Prostate gland (tissue), 2 donors: ENCODE measurements at places on chromosomes 1 and 21. TPM values are rescaled to one million over a fixed set of nuclear protein-coding genes. Genes with fewer than 3 reads are reported as not detected.
A peak's percentile ranks its signal among the peaks of the same experiment; 100 is the strongest.

DNA sequence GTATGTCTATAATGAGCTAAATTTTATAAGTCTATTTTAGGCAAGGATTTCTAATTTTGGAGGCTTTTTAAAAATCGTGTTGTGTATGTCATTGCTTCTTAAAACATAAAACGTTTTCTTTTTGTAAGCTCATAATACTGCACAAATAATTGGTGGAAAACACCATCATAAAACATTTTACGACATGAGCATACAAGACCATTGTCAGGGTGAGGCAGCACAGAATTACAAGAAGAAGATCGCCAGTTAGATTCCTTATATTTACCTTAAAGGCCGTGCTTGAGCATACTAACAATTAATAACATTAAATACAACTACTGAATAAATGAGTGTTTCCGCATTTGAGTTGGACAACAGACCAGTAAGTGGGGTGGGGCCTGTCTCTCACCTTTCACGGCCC is 19.1 kb upstream of the LMX1A start:
- no peaks in the 10 kb centered on the region for H3K27me3 ChIP-seq
- peaks cover 4% of the 10 kb centered on the region for H3K4me1 ChIP-seq
- peak overlapping the region; percentile 35 for H3K4me3 ChIP-seq
- DNase-seq = no peak

DNA sequence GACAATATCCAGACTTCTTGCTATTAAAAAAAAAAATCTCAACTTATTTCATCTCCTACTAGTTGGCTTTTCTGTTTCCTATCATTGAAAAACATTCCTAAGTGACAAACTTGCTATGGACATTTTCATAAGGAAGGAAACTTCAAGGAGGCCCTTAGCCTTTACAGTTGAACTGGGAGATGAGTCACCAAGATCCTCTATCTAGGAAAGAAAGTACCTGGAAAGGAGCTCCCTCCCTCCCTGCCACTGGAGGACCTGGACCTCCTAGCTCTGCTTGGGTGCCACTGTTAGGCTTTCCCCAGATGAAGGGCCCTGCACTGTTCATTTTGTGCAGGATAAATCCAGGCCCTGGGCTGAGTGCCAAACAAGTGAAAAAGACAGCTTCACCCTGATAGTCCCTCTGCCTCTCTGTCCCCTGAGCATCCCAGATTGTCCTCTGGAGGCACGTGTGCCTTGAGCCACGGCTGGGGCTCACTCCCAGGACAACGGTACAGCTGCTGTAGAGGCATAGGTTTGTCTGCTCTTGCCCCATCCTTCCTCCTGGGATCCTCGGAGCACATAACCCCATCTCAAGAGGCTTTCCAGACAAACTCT is 40.2 kb upstream of the SOX13 start:
- no peak for DNase-seq
- no peak overlapping the region for H3K4me3 ChIP-seq
- H3K4me1 ChIP-seq = no peaks in the 10 kb centered on the region
- no peak overlapping the region for H3K27ac ChIP-seq
- H3K27me3 ChIP-seq = no peaks in the 10 kb centered on the region

The SPATC1L gene
- total RNA-seq = 42.0 TPM

DNA sequence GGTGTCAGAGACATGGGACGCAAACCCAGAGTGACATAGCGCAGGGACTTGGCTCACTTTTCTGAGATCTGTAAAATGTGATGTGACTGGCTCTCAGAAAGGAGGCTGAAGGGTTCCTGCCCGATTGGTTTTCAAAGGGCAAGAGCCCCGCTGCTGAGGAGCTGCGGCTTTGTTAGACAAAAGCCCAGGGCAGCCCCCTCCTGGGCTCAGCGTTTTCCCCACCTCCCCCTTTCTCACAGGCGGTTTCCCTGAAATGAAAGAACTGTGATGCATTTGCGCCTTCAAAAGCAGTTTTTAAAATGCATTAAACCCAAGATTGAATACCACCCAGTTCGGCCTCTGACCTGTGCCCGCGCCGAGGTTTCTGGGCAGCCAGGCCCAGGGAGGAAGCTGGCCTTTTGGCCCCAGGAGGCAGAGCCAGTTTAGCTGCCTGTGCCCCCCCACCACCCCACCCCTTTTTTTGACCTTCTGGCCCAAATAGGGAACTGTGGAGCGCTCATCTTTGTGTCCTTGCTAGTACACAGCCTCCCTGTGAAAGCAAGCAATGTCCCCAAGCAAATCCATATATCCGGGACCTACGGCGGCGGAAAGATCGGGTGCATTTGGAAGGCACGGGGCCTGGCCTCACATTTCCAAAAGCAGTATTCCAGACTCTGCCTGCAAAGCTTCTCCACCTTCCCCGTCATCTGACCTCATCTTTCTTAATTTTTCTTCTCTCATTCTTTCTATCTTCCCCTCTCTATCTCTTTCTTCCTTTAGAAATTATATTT is 28.6 kb downstream of the CD247 start:
- H3K4me3 ChIP-seq = no peak overlapping the region
- H3K4me1 ChIP-seq = no peaks in the 10 kb centered on the region
- no peak overlapping the region for H3K27ac ChIP-seq

The CFAP74 gene
- 9.1 TPM for total RNA-seq

GRCh38 chr1:81811757-81812371 is 11.1 kb downstream of the ADGRL2 start:
- H3K36me3 ChIP-seq = no peaks in the 10 kb centered on the region
- no peak for DNase-seq
- no peaks in the 10 kb centered on the region for H3K4me1 ChIP-seq
- no peaks in the 10 kb centered on the region for H3K27me3 ChIP-seq
- no peak overlapping the region for H3K27ac ChIP-seq

The CHRM3 gene
- 3.9 TPM for total RNA-seq

DNA sequence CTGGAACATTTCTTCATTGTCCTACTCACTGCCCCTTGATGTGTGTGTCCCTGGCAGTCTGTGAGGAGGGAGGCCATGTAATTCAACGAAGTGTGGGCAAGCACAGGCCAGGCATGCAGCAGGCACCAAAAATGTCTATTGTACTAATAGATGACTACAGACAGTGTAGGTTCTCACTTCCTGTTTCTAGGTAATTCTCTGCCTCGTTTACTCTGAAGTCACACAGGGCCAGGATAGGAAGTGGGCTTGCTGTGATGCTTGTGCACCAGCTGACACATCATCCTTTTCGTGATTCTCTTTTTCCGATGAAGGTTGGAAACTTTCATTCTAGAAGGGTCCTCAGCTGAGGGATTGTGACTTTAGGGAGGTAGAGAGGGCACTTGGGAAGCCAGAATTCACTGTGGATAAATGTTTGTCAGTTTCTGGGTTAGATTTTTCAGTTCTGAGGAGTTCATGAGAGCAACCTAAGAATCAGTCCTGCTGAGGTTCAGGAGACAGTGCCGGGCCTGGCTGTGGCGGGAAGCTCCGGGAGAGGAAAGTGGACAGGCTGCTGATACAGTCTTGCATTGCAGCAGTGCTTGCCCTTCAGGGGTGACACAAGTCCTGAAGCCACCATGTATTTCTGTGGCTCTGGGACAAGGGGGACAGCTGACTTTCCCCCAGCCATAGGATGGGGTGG is 4.3 kb upstream of the CSF1 start:
- H3K27me3 ChIP-seq = no peaks in the 10 kb centered on the region
- H3K4me1 ChIP-seq = no peaks in the 10 kb centered on the region
- H3K36me3 ChIP-seq = no peaks in the 10 kb centered on the region
- H3K4me3 ChIP-seq = no peak overlapping the region

- no peak overlapping the region for H3K27ac ChIP-seq
- no peaks in the 10 kb centered on the region for H3K27me3 ChIP-seq
- no peak for DNase-seq
- H3K36me3 ChIP-seq = no peaks in the 10 kb centered on the region
- H3K4me3 ChIP-seq = no peak overlapping the region
These were observed 158.8 kb downstream of the URB2 start for GRCh38 chr1:229784834-229785233.

- DNase-seq = no peak
- H3K27ac ChIP-seq = no peak overlapping the region
- H3K36me3 ChIP-seq = no peaks in the 10 kb centered on the region
- H3K4me3 ChIP-seq = no peak overlapping the region
- no peaks in the 10 kb centered on the region for H3K4me1 ChIP-seq
- no peaks in the 10 kb centered on the region for H3K27me3 ChIP-seq
These were observed 1.4 kb upstream of the UBXN10 start for GRCh38 chr1:20184481-20184900.

DNA sequence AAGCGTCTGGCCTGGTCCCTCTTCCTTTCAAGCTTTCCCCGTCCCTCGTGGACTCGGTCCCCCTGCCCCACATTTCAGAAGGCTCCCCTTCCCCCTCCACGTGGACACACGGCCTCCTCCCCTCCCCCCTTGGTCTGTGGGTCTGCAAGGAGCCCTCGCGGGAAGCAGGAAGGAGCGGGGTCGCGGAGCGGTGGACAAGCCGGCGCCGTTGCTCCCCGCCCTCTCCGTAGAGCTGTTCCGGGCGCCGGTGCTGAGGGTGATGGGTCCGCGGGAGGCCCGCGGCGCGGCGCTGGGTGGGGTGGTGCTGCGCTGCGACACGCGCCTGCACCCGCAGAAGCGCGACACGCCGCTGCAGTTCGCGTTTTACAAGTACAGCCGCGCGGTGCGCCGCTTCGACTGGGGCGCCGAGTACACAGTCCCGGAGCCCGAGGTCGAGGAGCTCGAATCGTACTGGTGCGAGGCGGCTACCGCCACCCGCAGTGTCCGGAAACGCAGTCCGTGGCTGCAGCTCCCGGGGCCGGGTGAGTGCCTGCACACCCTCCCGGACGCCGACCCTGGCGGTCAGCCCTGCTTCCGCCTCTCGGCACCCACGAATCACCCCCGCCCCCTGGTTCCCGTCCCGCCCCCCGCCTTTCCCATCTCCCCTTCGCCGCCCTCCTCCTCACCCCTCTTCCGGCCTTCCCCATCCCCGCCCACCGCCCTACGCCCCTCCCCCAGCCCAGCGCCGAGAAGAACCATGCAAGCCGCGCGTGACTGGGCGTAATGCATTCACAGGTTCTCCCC is 5.3 kb downstream of the FCRLB start:
- peak overlapping the region; percentile 62 for H3K27ac ChIP-seq
- no peaks in the 10 kb centered on the region for H3K36me3 ChIP-seq
- DNase-seq = peak; percentile 79

The UBXN10 gene
- 1.6 TPM for total RNA-seq

- H3K27me3 ChIP-seq = no peaks in the 10 kb centered on the region
- no peak overlapping the region for H3K27ac ChIP-seq
- no peak overlapping the region for H3K4me3 ChIP-seq
- H3K36me3 ChIP-seq = no peaks in the 10 kb centered on the region
- no peaks in the 10 kb centered on the region for H3K4me1 ChIP-seq
These were observed 17.8 kb upstream of the POU3F1 start for GRCh38 chr1:38064197-38064903.

DNA sequence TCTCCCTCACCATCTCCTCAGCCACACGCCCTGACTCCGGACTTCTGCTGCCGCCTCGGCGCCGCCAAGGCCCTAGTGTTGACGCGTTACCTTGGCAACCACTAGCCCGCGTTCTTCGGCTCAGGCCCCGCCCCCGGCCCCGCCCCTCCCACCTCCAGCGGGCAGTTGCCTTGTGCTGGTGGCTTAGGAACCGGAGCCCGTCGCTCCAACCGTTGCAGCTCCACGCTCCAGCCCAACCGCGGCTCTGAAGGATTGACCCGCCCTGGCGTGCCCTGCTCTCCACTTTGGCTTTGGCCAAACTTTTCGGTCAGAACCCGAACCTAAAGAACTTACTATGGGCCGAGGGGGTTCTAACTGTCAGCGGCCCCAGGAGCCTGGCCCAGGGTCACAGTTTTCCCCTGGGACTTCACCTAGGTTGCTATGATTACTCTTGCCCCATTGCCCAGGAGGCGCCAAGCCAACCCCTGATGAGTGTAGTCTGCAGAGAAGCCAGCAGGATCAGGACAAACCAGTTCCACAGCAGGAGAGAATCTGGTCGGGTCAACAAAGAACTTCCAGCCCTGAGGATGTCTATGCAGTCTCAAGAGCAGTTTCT is at the start of gene CFAP45:
TSS of gene CFAP45 (minus strand) at position 80 of the 595 bp plus-strand sequence. CDS start at position 13, 67 bp downstream.
- H3K27me3 ChIP-seq = no peaks in the 10 kb centered on the region
- peaks cover 8% of the 10 kb centered on the region for H3K4me1 ChIP-seq
- peak within 1 kb of the TSS; percentile 19 for H3K4me3 ChIP-seq
- no peaks in the 10 kb centered on the region for H3K36me3 ChIP-seq

The KRTAP21-2 gene
- not detected for total RNA-seq
